GM03348 (cell line): ENCODE measurements at places on chromosomes 6 and 20.

DNA sequence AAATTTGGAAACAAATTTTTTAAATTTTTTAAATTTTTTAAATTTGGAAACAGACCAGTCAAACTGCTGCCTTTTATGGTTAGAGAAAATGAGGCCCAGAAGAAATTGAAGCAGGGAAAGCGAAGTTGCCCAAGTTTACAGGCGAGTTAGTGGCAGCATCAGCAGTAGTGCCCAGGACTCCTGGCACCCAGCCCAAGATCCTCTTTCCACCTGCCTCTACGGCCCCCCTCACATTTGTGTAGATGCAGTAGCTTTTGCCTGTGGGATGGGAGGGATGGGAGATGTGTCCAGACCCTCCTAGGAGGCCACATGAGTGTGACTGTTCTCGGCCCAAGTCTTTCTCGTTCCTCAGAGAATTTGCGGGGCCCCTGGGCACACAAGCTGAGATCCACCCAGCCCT, 49.8 kb downstream of the HNF4A start:
- DNase-seq: peak; percentile 36

DNA sequence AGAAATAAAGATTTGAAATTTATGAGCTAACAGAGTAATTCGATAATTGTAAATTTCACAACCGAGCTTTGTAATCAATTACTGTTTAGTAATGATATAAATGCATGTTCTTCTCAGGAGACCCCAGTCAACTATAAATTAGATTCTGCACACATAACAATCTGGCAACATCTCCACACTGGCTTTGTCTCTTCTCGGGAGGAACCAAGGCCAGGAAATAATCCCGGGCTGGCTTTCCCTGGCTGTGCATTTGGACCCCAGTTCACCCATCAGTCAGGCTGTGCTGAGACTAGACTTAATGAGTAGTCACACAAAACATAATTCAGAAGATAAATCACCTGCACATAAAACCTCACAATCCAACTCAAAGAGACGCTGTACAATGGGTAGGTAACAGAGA, 65.5 kb downstream of the PTPRT start:
- no peak for DNase-seq

- peak; percentile 89 for DNase-seq
Observed at GRCh38 chr6:3517350-3517749, 60.5 kb upstream of the SLC22A23 start.

- DNase-seq: no peak
Observed at GRCh38 chr6:107419733-107420132, 39.6 kb downstream of the PDSS2 start.

DNA sequence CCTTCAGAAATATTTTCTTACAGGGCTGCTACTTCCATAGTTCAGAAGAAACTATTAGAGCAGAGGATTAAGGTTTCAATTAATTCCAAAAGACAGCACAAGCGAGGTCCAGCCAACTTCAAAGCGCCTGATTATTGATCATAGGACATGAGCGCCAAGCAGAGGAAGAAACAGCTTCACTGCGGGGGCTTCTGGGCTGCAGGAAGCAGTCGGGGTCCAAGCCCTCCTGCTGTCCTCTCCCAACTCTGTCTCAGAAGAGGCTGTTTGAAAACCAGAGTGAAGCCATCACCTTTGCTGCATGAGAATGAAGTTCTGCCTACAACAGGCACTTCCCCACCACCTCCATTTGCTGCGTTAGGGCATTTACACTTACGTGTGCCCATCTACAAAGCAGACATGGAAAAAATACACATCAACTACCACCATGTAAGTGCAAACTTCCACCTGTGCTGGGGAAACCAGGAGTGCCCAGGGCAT, 23.9 kb downstream of the SUMO4 start:
- no peak for DNase-seq

DNA sequence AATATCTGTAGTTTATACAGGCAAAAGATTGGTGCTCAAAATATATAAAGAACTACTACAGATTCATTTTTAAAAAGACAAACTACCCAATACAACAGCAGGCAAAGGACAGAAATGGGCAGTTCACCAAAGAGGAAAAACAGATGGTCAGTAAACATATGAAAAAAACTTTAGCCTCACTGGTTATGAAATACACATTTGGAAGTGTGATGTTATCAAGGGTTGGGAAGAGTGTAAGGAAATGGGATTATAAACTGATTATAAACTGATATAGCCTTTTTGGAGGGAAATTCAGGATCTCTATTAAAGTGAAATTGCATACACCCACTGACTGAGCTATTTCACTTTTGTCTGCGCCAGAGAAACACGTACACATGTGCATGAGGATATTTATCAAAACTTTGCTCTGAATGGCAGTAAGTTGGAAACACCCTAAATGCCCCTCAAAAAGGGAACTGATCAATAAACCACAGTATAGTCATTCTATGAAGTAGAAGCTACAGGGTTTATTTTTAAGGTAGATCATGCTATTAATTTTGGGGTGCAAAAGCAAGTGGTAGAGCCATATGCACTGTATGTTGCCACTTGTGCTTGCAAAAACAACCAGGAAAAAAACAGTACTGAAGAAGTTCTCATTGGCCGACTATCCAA, 32.2 kb upstream of the ARFGEF2 start:
- DNase-seq: no peak

DNA sequence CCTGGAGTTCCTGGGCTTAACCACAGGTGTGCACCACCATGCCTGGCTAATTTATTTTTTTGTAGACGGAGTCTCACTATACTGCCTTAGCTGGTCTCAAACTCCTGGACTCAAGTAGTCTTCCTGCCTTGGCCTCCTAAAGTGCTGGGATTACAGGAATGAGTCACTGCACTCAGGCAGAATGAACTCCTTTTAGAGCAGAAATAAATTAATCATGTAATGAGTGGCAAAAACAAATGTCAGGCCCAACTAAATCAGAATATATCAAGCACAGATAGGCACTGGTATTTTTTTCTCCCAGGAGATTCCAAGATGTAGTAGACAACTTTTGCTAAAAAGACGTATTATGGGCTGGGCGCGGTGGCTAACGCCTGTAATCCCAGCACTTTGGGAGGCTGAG, 2.6 kb downstream of the RPS10 start:
- DNase-seq: no peak

DNA sequence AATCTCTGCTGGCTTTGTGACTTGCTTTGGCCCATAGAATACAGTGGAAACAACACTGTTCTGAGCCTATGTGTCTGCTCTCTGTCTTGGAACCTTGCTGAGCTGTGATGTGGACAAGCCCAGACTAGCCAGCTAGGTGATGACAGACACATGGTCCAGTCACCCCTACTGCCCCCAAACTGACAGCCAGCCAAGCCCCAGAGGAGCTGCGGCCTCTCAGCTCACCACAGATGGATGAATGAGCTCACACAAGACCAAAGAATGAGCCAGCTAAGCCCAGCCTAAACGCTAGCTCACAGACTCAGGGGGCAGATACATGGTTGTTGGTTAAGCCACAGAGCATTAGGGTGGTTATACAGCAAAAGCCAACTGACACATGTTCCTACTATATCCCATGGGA, 4.1 kb downstream of the AARS2 start:
- DNase-seq: peak; percentile 75

GRCh38 chr6:160039441-160039840, 70.6 kb downstream of the IGF2R start:
- no peak for DNase-seq

- no peak for DNase-seq
Observed at GRCh38 chr6:168417679-168418557, 23.1 kb upstream of the SMOC2 start.

DNA sequence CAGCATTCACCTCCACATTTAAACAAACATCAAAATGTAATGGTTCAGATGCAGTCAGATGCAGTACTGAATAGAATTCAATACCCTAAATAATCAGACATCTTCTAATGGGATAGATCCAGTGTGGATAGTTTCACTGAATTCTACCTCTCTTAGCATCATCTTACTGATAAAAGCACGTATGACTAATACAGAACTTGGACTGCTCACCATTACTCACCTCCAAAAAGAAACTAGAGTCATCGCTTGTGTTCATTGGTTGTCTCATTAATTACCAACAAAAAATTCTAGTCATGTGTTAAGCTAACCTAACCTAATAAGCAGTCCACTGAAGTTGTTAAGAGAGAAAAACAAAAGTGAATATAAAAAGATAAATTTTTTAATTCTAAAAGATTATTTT, 165.9 kb upstream of the IRAK1BP1 start:
- DNase-seq: peak; percentile 20

- DNase-seq: no peak
Observed at GRCh38 chr20:57220337-57221145, 45.9 kb downstream of the BMP7 start.

DNA sequence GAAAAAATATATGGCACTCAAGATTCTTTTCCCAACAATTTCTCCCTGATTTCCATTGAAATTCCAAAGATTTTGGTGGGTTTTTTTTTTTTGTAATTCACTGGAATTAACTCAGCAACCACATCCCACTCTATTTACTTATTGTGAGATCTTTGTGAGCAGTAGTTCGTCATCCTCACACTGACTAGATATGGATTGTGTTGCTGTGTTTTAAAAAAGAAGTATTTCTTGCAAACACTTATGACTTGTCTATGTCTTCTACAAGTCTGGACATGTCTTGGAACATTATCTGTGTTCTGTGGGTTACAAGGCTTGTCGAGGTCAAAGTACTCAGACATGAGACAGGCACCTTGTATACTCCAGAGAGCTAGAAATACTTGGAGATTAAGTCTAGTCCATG, 7.3 kb upstream of the TENT5A start:
- no peak for DNase-seq

GRCh38 chr20:51531712-51532456, 10.6 kb downstream of the NFATC2 start:
- DNase-seq: no peak

- DNase-seq: no peak
Observed at GRCh38 chr6:119209452-119210205, 131.2 kb upstream of the FAM184A start.

DNA sequence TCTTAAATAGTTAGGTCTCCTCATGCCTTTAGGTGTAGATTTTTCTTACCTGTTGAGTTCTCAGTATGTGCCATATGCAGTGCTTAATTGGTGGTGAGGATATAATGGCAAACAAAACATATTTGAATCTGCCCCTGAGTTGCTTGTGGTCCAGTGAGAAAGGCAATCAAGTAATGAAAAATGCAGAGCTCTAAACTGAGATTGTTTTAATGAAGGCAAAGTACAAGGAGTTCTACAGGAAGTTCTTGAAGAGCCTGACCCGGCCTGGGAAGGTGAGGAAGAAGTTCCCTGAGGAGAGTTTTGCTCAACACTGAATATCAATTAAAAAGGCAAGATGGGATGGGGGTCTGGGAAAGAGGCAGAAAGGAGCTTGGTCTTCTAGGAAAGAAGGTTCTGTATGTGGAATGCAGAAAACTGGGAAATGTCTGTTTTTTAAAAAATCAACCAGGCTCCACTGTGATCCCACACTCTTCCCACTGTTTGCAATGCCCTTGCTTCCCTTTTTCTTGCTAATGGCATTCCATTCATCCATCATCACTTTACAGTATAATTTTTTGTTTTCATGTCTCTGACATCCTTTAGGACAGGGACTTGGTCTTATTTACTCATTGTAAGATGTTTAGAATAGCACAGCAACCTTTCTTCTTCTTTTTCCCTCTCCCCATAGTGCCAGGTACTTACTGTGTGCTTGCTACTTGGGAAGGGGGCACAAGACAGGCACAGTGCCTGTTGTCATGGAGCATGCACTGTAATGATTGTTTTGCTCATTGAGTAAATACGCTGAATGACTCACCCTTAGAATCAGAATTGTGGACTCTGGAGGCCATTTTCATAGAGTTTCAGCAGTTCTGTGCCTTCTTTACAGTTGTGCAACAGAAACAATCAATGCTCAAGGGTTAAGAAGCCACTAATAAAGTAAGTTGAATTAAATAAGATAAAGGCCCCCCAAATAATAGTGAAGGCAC, 64.3 kb downstream of the ANKS1A start:
- DNase-seq: peak; percentile 11
